ENCODE measurements at places on chromosomes 4 and X. TPM values are rescaled to one million over a fixed set of nuclear protein-coding genes. Genes with fewer than 3 reads are reported as not detected.

DNA sequence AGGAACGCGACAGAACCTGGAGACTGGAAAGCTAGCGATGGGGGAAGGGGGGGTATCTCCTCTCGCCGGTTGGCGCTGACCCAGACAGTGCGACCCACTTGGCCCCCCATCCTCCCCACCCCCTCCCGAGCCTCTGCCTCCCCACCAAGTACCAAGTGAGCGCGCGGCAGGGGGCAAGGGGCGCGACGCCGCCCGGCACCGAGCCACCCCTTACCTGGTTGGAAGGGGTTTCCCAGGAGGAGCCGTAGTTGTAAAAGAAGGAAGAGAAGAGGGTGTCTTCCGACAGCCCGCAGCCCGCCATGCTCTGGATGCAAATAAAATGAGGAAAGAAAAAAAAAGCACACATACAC is 112.2 kb downstream of the DHX15 start:
- DNase-seq = peak; percentile 22

The FOXR2 gene
- total RNA-seq = not detected

DNA sequence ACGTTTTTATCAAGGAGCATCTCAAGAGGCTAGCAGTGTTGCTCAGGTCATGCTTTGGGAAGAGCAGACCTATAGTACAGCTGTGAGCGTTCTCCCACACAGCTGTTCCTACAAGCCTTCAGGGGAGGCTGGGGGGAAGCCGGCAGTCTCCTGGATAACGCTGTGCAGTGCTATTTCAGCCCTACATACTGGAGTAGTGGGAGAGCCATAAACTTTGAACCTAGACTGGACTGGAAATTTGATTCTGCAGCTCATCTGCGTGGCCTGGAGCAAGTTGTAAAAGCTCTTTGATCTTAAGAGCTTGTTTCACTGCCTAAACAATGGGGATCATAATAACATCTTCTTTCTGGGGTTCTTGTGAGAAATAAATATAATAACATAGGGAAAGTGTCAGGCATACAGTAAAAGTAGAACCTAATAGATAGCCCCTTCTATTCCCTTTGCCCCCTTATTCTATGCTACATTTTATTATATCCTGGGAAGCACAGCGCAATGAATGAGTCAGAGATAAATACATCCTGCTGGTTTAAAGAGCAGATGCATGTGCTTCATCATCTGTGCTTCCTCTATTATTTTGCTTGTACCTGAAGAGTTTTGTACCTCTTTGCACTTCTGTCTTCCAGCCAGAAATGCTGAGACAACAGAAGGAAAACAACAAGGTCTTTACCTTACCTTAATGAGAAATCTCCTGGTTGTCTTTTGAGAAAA is 14.7 kb upstream of the AMBN start:
- DNase-seq = no peak

The P2RY4 gene
- total RNA-seq = 0.35 TPM

The FAM156B gene
- 6.6 TPM for total RNA-seq

GRCh38 chr4:163087805-163088204 is 78.9 kb downstream of the NAF1 start:
- DNase-seq = no peak

The SSX2B gene
- not detected for total RNA-seq

GRCh38 chr4:86563416-86563815 is 30.7 kb upstream of the PTPN13 start:
- no peak for DNase-seq

The LAGE3 gene
- total RNA-seq = 20.1 TPM

DNA sequence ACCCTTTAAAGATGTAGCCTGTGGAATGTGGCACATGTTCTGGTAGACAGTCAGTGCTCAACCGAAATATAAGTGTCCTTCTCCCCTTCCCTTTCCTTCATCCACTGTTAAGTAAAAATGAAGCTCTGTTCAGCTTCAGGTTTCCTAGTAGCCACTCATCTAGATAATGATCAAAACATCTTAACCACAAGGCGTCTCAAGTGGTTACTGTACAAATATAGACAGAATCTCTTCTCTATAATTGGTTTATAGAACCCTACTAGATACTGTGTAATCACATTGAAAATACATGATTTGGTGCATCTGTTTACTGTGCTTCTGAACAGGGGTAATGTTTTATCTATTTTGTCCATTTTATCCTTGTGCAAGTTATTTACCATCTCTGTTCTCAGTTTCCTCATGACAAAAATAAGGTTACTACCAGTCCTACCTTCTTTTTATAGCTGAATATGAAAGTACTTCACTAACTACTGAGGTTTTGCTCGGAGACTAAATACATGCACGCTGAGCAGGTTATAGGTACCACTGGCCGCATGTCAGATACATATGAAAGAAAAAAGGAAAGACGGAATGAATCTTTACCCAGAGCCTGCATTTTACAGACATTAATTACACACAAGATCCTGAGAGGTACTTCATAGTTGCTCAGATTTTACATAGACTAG is 20.3 kb upstream of the SLC25A4 start:
- no peak for DNase-seq

The EREG gene
- 0.06 TPM for total RNA-seq

DNA sequence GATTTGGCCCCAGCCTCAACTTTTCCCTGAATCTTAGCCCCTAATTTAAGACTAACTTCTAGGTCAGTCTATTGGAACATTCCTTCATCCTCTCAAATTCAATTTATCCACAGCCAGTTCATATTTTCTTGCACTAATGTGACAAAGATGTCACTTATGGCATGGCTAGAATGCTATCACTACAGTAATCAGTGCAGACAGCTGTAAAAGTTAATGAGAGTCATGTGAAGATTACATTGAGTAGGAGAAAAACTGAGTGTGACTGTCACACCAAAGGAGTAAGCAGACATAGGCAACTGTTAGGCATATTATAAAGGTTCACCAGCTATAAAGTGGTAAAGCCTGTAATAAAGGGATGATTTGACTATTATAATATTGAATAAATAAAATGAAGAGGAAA is 42.6 kb downstream of the GABRG1 start:
- DNase-seq = no peak

GRCh38 chrX:28135378-28136047 is 154.3 kb upstream of the DCAF8L1 start:
- DNase-seq = no peak

DNA sequence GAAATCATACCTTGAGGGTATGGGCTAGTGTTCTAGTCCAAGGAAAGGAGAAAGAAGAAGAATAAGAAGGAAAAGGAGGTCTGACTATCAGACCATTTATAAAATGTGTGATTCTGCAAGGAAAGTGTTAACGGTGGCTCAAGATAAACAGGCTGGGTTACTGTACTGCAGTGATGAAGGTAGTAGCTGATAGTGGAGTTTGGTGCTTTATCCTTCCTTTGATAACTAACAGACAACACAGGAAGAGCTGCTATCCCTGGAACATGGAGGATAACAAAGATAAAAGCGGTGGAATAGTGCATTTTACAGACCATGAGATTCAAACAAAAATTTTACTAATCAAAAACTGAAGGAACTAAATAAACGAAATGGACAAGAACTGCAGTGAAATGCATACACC is 2.6 kb downstream of the UNC5C start:
- DNase-seq = no peak

The SYN1 gene
- total RNA-seq = 11.9 TPM

The NUDT10 gene
- 0.24 TPM for total RNA-seq

- DNase-seq = no peak
These were observed 215.5 kb downstream of the GPAT3 start for GRCh38 chr4:83751336-83751949.

DNA sequence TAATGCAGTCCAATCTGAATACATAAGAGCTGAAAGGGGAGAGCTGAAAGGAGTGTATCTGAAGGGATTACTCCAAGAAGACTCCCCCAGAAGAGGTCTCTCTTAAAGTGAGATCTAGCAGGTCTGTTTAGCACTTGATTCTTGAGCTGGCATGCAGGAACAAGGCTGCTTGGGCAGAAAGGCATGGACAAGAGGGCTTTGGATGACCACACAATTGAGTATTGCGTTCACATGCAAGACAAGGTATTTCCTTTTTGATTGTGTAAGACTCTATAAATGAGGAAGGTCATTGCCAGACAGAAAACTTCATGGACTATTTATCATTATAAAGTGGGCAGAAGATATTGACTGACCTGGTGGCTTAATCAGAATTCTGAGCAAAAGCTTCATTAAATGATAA is 145.5 kb upstream of the AFF2 start:
- DNase-seq = no peak

- DNase-seq = no peak
These were observed 127.3 kb downstream of the ATP10D start for GRCh38 chr4:47612116-47613023.

- no peak for DNase-seq
These were observed 169.0 kb upstream of the MAP3K15 start for GRCh38 chrX:19684311-19684710.

The CT83 gene
- total RNA-seq = not detected

- DNase-seq = no peak
These were observed 92.6 kb upstream of the NLRP2B start for GRCh38 chrX:57772637-57773036.

DNA sequence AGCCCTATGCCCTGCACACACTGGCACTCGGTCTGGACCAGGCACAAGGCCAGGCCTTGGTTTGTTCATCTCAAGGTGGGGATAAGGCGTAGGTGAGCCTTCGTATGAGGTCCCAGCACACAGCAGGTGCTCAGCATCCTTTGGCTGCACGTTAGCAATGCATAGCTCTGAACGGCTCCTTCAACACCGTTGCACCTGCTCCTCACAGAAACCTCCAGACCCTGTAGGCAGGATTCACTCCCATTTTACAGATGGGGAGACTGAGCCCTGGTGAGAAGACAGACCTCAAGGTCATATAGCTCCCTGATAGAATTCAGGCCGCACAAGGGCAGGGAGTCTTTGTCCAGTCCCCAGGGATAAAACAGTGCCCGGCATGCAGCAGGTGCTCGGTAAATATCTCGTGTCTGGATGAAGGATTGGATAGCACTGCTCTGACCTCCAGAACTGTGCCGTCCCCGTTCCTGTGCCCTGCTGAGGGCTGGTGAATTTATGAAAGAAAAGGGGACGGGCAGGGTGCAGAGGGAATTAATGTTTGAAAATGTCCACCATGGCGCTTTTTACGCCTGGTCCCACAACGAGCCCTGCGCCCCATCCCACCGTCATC is 2.4 kb downstream of the PPP2R2C start:
- DNase-seq = no peak

DNA sequence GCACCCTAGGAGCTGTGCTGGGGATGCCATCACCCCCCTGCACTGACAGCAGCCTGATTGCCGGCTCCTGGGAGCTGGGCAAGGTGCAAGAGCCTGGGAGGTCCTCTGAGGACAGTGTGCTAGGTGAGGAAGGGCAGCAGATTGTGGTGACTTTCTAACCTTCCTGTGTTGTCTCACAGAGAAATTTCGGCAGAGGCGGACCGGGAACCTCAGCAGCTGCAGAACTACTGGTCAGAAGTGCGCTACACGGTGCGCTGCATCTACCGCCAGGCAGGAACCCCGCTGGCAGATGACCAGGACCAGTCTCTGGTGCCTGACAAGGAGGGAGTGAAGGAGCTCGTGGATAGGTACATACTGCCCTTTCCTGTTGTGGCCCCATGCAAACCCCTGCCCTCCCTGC is 89.8 kb downstream of the FAM193A start:
- DNase-seq = no peak

DNA sequence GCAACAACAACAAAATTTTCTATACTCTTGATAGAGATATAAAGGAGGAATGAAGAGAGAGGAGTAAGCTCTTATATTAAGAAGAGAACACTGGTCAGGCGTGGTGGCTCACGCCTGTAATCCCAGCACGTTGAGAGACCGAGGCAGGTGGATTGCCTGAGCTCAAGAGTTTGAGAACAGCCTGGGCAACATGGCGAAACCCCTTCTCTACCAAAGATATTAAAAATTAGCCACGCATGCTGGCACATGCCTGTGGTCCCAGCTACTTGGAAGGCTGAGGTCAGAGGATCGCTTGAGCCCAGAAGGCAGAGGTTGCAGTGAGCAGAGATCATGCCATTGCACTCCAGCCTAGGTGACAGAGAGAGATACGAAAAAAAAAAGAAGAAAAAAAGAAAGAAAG is 102.4 kb downstream of the TEX11 start:
- DNase-seq = no peak

GRCh38 chrX:147899379-147900114 is 12.2 kb upstream of the FMR1 start:
- DNase-seq = no peak

DNA sequence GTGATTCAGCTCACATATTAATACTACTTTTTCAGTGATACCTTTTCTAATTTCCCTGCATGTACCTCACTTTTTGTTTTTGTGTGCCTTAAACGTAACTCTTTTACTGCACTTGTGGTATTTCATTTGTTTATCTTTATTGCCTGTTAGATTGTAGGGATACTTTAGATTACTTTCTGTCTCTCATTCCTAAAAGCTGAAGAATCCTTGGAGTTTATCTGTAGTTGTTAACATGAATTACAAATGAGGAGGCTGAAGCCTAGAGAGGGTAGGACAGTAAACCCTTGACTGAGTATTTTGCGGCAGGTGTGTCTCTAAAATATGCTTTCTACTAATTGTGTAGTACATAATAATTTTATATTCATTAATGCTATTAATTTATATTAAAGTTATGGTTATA is 34.9 kb downstream of the BMP2K start:
- DNase-seq = no peak

DNA sequence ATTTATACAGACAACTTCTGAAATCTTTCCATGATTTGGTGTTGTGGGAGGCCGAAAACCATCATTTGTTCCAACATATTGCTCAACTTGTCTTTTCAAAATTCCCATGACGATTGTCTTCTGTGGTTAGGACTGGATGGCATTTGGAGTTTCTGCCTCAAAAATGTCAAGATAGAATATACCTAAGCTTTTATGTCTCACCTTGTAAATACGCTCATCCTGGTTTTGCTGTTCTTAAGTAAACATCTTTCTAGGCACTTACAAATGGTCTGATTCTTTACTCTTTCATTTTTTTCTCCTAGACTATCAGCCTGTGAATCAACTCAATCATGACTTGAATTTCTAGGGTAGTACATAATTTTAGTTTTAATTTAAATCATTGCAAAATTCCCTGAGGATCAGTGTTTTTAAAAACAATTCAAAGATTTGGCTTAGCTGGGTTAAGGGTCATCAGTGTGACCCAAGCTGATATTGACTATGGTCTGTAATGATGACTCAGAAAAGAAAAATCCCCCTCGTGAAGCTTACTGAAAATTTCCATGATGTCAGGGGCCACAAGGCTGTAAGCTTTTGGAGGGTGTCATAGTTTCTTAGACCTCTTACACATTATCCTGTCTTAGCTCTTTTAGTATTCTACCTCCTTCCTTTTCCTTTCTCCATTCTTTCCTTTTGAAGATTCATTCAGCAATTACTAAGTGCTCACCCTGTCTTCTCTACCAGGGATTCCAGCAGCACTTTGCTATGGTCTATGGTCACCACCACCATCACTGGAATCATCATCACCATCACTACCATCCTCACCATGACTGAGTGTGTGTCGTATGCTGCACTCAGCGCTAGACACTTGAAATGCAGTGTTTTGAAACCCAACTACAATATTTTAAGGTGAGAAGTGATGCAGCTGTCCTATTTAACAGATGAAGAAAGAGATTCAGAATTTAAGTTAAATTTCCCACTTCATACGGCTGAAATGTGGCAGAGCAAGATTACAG is 124.4 kb downstream of the CPE start:
- DNase-seq = no peak

GRCh38 chr4:153181293-153181692 is 22.9 kb upstream of the TRIM2 start:
- DNase-seq = no peak

- DNase-seq = peak; percentile 75
These were observed 175.9 kb upstream of the RPS6KA3 start for GRCh38 chrX:20442597-20442996.

The MAML3 gene
- 2.4 TPM for total RNA-seq

The SFRP2 gene
- not detected for total RNA-seq

GRCh38 chr4:187665086-187665485 is 330.5 kb upstream of the ZFP42 start:
- no peak for DNase-seq

Measured in heart right ventricle (tissue), 16 donors.